H9 (cell line): ENCODE measurements at places on chromosomes 16 and 17. TPM values are rescaled to one million over a fixed set of nuclear protein-coding genes. Genes with fewer than 3 reads are reported as not detected.

ESRP2 gene
- total RNA-seq: 59.3 and 59.5 TPM in 2 replicates

DNA sequence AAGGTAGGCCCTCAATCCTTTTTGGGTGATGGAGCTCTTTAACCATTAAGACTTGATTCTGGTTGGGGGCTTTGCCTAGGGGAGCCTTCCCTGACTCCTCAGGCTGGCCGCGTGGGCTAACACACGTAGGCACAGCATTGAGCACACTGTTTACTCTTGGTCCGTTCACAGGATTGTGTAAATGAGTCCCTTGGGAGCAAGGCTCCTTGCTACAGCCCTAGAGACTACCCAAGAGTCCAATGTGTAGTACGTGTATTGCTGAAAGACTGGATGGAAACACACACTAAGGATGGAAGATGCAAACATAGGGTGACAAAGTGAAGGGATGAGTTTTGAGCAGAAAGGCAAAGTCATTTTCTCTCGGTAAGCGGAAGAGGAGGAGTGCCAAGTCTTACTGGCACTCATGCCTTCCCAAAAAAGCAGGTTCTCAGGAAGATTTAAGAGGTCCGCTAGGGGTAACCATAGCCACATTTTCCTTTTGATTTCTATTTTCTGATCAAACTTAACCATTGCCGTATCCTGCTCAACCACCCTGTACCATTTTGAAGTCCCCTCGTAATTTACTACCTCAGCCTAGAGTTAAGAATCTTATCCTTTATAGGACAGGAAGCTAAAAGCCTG is 911 bp upstream of the ITGA2B start:
- DNase-seq: peak; percentile 20

DNA sequence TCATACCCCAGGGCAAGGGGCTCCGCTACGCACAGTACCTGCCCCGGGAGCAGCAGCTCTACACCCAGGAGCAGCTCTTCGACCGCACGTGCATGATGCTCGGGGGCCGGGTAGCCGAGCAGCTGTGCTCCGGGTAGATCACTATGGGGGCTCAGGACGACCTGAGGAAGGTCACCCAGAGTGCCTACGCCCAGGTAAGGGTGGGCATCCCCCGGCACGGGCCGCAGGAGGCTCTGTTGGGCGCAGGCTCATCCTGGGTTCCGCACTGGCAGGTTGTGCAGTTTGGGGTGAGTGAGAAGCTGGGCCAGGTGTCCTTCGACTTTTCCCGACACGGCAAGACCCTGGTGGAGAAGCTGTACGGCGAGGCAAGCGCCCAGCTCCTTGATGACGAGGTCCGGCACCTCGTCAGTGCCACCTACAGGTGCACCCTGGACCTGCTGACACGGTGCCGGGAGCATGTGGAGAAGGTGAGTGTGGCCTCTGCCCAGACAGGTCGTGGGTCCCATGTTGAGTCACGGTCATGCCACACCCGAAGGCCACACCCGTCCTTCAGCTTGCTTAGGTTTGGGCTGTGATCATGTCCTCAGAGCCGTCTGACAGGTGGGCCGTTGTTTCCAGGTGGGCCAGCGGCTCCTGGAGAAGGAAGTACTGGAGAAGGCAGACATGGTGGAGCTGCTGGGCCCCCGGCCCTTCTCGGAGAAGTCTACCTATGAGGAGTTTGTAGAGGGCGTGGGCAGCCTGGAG is 19.3 kb downstream of the DBNDD1 start:
- no peak for DNase-seq

GRCh38 chr17:68640242-68640989 is 39.2 kb upstream of the FAM20A start:
- DNase-seq: no peak

CYTH1 gene
- total RNA-seq: 9.7 and 11.2 TPM in 2 replicates

GRCh38 chr16:54796211-54796610 is 134.5 kb upstream of the IRX5 start:
- DNase-seq: no peak

DNA sequence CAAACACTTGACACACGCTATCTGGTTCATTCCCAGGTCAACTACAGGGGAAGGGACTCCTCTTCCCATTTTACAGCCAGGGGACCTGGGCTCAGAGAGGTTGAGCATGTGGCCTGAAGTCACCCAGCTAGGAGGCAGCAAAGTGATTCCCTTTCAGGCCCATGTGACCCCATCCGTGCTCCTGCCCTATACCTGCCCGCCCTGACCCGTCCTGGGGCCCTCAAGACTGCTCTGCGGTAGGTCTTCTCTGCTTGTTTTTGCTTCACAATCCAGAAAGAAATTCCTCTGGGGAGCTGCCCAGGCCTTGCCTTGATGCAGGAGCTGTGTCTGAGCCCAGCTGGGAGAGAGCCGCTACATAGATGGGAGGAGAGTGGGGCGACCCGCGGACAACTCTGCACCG is 161.4 kb downstream of the SDK2 start:
- no peak for DNase-seq

RTN4RL1 gene
- total RNA-seq: 0.18 and 0.22 TPM in 2 replicates

DNA sequence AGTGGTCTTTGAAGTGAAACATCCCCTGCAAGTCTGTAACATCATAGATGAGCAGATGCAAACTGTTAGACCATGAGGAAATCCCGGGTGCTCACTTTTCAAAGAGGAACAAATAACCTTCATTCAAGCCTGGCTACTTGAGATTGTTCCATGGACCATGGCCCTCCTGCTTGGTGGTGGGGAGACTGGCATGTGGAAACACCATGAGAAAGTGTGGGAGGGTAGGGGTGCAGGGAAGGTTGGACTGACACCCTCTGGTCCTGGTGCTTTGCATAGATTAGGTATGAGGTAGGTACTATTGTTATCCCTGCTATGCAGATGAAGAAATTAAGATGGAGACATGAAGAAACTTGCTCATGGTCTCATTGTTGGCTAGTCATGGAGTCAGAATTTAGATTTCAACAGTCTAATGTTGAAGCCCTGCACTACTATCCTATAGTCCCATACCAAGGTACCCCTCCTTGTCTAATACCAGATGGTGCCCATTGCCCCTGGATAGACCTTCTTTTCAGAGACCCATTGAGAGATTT is 59.0 kb downstream of the SPACA3 start:
- DNase-seq: no peak

DNA sequence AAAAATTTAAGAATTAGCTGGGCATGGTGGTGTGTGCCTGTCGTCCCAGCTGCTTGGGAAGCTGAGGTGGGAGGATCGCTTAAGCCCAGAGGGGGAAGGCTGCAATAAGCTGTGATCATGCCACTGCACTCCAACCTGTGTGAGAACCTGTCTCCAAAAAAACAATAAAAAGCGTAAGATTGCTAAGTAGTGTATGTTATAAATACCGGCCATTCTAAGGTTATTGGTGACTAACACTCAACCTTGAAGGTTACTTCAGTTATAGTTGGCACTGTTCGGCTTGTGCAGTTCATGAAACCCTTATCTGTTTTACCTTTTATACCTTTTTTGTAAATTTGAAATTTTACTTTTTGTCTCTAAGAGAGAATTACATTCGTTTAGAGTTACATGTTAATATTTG is 44.0 kb downstream of the PAFAH1B1 start:
- DNase-seq: no peak

GRCh38 chr16:66251476-66252160 is 114.9 kb upstream of the CDH5 start:
- DNase-seq: no peak

DNA sequence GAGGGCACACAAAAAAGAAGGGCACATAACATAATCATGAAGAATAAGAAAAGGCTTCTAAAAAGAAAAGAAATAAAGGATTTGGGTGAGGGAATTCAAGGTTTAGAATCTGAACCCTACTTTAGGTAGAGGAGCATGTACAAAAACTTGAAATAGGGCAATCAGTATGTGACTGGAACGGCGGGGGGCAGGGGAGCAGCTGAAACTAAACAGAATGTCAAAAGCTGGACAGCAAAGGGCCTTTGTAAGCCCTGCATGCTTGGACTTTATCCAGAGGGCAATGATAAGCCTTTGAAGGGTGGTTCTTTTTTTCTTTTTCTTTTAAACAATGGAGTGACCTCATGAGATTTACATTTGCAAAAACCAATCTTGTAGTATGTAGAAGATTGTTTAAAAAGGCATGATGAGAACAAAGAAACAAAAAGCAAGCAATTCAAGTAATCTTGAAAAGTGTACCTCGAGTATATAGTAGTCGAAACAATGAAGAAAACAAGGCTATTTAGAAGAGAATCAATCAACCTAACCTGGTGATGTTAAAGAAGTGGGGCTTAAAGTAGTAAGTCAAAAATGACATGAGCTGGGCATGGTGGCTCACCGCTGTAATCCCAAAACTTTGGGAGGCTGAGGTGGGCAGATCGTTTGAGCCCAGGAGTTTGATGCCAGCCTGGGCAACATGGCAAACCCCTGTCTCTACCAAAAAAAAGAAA is 46.7 kb upstream of the ANKFY1 start:
- no peak for DNase-seq

DNA sequence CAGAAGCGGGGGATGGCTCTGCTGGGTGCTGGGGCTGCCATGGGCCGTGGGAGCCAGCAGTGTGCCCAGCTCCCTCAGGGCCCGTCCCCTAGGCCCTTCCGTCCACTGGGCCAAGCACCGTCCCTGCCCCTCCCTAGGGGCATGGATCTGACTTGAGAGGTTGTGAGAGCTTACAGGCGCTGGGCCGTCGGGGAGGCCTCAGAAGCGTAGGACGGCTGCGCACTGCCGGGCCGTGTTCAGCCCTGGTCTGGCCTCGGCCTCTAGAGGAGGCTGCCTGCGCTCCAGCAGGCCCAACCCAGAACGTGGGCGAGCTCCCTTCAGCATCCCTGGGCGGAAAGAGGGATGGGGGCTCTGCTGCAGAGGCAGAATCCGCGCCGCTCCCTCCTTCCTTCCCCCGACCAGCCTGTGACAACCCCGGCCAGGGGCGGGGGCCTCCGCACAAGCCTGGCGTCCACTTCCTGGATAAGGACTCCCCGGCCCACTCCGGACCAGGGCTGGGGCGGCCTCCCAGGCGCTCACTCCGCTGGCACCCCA is 685 bp upstream of the MPG start:
- DNase-seq: peak; percentile 71

C16orf86 gene
- total RNA-seq: 0.75 and 1.5 TPM in 2 replicates

DNA sequence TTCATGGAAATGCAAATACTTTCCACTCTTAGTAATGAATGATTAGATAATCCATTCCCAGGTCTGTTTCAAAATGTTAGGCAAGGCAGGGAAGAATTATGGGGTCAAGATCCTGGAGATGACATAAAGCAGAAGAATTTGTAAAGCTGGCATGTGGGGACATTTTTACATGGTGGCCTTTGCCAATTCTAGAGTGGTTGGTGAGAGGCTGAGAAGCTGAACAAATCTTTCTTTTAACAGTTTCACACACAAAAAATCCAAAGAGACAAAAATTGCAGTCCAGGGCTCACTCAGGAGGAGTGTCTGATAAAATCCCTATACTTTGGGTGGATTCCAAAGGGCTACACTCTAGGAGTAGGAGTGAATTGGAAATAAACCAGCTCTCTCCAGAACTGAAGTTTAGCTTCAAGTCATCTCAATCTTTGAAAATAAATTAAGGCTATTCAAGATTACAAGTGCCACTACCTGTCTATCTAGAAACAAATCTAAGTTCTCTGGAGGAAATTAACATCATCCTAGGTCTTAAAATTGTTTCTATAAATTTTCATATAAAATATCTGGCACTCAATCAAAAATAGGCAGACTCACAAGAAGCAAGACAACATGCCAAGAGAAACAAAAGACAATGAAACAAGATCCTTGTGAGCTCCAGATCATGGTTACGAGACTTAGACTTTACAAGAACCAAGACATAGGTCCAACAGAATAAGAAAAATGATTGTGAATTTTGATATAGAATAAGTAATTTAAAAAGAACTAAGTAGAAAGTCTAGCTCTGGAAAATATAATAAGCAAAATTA is 113.0 kb upstream of the AXIN2 start:
- DNase-seq: no peak

RHBDL1 gene
- total RNA-seq: 7.6 and 8.8 TPM in 2 replicates

GRCh38 chr17:42050393-42051012 is at the start of gene C17orf113:
Gene C17orf113 (minus strand): TSS chr17:42050601. CDS start chr17:42043376, 7,225 bp downstream.
- peak; percentile 78 for DNase-seq

- DNase-seq: no peak
Observed at GRCh38 chr16:19361587-19361986, 56.1 kb upstream of the TMC5 start.

- DNase-seq: no peak
Observed at GRCh38 chr16:81006211-81006812, 373 bp downstream of the CMC2 start.

DNA sequence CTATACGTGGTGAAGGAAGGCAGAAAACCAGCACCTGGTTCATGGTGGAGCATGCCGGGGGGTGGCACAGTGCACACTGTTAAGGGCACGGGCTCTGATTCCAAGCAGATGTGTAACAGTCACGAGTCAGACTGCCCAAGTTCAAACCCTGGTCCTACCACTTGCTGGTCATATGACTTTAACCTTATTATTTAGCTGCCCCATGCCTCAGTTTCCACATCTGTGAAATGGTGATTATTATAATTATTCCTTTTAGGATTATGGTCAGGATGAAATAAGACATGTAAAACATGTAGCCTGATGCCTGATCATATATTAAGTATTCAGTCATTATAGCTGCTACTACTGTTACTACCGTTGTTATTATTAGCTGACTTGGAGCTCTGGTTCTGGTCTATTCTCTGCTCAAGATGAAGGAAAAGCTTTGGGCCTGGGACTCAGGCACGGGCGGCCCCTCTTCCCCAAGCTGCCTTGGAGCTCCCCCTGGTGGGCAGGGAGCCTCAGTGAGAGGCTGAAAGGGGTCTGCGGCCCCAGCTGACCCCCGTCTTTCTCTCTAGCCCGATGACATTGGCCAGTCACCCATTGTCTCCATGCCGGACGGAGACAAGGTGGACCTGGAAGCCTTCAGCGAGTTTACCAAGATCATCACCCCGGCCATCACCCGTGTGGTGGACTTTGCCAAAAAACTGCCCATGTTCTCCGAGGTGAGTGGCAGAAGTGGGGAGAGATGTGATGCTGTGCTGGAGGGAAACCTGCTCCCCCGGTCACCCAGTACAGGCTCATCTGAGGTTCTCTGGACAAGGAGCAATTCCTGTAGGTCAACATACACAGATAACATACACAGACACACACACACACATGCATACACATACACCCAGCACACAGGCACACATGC is 14.0 kb downstream of the NR1D1 start:
- DNase-seq: peak; percentile 82

- DNase-seq: no peak
Observed at GRCh38 chr16:4580250-4580649, 24.1 kb downstream of the C16orf96 start.

GRCh38 chr16:82199209-82199608 is 29.2 kb upstream of the MPHOSPH6 start:
- DNase-seq: no peak

DNA sequence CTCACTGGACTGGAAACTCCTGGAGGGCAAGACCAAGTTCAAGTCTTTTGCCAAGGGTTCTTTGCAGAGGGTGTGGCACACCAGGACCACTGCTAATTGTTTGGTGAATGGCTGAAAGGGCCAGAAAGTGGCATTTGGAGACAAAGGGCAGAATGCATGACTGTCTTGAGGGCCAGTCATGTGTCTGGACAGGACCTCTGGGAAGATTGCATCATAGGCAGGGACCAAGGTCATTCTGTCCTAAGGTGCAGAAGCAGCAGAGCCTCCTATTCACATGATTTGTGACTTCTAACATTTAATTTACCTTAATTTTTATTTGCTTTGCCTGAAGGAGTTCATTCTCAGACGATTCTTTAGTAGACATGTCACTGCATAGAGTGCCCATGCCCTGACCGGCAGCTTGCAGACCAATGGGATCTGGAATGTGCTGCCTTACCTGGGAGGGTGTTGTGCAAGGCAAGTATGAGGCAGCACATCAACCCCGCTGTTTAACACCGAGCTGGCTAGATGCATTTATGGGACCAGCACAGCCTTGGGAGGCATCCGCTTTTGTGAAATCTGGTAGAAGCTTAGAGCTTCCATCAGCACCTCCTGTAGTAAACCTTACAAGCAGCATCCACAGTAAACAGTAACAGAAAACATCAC is 62.3 kb upstream of the MAF start:
- DNase-seq: no peak

GRCh38 chr16:12337871-12338655 is 361.5 kb downstream of the SNX29 start:
- DNase-seq: no peak
